ENCODE measurements at places on chromosomes 13 and 19.
A peak's percentile ranks its signal among the peaks of the same experiment; 100 is the strongest.

DNA sequence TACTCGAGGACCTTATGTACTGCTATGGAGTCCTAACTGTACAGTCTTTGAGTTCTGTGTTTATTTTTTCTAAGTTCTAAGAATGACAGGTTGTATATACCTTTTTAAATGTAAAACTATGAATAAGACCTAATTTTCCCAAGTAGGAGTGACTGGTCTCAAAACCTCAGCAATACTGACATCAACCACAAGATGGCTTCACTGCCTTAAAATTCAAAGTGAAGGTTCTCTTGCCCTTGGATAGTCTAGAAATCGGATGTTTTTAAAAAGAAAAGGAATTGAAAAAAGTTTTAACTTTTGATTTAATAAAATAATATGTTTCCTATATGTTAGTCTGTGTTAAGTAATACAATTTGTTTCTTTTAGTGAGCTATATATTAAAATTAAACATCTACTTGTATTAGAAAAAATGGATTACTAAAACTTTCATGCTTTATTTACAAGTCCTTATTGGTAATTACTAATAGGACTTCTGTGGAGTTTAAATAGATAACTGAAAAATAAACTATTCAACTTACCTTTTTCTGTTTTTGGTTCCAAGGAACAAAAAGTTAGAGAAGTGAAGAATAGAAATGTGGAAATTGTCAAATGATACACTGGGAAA lies 52.0 kb downstream of the TDRD3 start:
- peak; percentile 25 for DNase-seq

DNA sequence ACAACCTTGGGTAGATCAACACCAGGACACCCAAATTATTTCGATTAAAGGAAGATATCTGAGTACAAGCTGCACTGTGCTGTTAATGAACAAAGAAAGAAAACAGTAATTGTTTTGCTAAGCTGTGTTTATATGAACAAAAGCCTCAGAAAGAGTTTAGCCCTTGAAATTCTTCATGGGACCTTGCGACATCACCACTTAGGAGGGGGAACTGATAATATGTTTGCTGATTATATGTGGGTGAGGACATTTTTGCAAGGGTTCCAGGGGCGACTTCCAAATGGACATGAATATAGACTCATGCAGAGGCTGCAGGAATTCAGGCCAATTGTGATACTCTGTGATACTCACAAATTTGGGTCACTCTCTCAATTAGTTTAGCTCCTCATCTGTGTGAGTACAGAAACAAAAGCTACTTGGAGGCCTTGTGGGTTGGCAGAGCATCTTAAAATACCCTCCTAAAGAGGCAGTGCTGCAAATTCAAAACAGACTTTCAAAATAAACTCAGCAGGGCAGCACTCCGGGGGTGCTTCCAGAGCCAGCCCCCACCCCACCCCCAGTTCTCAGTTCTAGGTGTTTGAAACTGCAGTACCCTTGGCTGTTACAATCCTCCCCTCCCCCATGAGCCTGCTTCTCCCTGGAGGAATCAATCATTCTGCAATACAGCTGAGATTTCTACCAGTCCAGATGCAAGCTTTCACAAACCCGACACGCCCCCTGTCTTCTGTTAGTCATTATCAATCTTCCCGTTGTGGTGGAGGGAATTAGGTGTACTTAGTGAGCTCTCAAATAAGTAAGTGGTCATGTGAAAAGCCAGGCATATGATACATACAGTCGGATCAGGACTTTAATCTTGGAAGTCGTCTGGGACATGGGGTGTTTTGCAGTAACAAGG lies 97.0 kb upstream of the MBNL2 start:
- DNase-seq = no peak

DNA sequence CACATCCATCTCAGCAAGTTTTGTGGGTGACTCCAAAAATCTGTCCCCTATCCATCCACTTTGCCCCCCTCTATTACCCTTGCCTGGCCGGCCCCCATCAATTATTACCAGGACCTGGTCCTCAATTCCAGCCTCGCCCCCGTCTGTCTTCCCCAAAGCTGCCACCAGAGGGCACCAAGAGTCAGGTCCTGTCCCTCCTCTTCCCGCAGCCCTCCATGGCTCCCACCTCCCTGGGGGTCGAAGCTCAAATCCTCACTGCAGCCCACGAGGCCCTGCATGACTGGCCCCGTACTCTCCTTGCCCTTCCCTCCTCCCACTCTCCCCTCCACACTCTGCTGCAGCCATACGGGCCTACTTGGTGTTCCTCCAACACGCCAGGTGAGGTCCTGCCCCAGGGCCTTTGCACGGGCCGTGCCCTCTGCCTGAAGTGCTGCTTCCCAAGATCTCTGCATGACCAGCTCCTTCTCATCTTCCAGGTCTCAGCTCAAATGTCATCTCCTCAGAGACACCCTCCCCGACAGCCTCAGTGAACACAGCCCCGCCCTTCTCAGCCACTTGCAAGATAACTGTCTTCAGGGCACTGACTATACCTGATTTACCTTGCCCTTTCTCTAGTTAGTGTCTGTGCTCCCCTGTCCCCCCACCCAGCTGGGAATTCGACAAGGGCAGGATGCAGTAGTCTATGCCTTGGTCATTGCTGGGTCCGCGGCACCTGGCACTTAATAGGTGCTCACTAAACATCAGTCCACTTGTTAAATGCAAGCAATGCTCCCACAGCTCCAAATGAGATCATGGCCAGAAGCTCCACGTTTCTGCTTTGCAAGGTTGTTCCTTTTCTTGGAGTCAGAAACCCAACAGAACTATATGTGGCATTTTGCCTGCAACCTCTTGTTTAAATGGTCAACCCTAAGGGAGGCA lies 16.8 kb upstream of the SEMA6B start:
- DNase-seq = peak; percentile 62

GRCh38 chr13:49218493-49219051 lies 1.6 kb upstream of the MLNR start:
- DNase-seq = no peak

GRCh38 chr19:339262-339887 lies 5.2 kb downstream of the MIER2 start:
- DNase-seq = no peak

DNA sequence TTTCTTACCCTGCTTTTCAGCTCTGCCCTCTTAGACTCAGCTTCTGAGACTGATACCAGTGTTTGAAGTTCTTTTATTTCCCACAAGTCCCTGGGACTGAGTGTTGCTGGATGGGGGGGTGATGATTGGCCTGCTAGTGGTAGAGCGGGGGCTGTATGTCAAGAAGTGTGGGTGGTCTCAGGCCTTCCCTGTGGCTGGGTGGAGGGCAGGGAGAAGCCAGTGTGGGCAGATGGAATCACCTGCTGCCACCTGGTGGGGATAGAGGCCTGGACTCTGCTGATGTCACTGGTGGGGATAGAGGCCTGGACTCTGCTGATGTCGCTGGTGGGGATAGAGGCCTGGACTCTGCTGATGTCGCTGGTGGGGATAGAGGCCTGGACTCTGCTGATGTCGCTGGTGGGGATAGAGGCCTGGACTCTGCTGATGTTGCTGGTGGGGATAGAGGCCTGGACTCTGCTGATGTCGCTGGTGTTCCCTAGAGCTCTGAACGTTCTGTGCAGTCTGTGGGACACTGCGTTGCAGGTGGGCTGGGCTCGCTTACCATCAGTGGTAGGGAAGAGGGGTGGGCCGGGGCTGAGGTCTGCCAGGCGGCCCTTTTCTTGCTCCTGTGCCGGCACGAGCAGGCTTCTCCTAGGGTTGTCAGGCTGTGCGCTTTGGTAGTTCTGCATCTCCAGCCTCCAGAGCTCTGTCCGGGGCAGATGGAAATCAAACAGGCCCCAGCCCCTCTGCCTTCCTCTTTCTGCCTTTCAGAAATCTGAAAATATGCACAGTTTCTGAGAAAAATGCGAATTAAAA lies 101.3 kb downstream of the ARHGEF7 start:
- no peak for DNase-seq

GRCh38 chr13:79749566-79749965 lies 268.6 kb downstream of the NDFIP2 start:
- DNase-seq = no peak

DNA sequence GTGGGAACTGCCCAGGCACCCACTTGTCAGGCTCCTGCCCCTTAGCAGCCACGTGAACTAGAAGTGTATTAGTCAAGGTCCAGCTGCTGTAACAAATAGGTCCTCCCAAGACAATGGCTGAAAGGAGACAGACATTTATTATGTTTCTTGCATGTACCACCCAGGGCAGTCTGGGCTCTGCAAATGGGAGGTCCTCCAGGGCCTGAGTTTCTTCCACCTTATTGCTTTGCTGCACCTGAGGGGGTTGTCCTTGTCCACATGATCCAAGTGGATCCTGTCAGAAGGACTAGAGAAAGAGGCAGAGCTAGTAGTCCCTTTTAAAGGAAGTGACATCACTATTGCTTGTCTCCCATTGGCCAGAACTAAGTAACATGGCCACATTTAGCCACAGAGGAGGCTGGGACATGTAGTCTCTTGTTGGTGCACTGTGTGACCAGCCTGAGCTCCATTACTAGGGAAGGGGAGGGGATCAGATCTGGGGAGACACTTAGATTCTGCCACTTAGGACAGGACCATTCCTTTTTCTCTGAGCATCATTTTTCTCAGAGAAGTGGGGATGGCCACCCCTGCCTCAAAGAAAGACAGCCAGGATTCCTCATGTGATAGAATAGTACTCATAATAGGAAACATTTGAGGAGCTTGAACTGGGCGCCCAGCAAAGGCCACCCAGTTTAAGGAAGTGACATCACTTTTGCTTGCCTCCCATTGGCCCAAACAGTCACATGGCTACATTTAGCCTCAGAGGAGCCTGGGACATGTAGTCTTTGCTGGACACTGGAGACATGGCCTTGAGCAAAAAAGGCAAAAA lies 15.1 kb downstream of the CC2D1A start:
- DNase-seq = peak; percentile 50

DNA sequence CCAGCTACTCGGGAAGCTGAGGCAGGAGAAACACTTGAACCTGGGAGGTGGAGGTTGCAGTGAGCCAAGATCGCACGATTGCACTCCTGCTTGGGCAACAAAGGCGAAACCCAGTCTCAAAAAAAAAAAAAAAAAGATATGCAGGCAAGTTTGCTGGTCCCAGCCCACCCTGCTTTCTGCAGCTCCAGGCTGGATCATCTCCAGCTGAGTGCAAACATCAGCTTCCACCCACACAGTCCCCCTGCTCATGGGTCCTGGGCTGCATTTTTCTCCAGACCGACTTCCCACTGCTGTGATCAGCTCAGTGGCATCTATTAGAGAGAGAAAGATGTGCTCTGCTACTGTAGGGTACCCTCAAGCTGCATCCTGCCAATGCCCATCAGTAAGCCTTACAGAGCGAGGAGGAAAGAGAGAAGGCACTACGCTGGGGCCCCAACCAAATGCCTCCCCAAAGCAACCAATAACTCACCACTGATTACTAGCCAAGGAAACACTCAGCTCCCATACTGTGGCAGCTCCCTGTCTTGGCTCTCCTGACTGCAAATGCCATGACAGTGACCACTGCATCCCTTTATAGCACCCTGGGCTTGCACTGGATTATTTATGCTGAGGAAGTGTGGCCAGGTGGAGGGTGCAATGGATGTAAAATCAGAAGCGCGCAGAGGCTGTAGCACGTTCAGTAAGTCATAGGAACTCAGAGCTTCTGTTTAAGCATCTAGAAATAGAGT lies 170.9 kb upstream of the ZNF507 start:
- no peak for DNase-seq

DNA sequence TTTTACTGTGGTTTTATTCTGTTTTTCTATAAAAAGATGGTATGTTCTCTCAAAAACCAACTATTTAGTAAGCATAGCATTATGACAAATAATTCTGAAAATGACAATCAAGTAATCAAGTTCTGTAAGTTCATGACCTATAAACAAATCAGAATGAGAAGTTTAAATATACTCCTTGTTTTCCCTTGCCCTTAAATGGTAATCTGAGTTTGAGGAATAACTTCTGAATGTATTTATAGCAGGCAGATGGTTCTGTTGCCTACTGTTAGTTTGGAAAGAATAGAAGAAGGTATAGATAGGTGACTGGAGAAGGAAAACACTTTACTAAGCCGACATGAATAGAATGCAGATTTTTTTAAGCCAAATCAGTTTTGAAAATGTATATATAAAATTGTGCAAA lies 63.9 kb downstream of the POSTN start:
- no peak for DNase-seq

- DNase-seq = no peak
Measured at GRCh38 chr13:91491980-91492379, 93.6 kb downstream of the GPC5 start.

DNA sequence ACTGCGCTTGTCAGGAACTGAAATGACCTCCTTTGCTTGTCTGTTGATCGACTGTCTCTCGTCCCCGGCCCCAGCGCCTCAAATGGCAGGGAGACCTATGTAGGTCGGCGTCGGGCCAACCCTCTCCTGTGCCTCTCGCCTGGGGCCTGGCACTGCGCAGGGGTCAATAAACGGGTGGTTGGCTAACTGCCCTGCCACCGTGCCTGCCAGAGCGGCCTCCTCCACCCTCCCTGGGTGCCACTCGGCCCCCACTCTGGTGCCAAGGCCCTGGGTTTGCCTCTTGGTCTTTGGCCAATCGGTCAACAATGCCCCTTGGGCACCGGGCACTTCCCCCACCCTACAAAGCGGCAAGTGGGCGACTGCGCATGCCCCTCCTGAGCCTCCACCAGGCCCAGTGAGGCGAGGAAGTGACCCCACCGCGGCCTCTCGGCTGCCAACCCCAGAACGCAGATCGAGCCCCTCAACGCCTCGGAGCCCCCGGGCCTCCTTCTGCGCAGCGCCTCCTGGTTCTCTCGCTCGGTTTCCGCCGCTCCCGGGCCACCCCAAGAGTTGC lies 1.1 kb downstream of the KEAP1 start:
- peak; percentile 90 for DNase-seq

DNA sequence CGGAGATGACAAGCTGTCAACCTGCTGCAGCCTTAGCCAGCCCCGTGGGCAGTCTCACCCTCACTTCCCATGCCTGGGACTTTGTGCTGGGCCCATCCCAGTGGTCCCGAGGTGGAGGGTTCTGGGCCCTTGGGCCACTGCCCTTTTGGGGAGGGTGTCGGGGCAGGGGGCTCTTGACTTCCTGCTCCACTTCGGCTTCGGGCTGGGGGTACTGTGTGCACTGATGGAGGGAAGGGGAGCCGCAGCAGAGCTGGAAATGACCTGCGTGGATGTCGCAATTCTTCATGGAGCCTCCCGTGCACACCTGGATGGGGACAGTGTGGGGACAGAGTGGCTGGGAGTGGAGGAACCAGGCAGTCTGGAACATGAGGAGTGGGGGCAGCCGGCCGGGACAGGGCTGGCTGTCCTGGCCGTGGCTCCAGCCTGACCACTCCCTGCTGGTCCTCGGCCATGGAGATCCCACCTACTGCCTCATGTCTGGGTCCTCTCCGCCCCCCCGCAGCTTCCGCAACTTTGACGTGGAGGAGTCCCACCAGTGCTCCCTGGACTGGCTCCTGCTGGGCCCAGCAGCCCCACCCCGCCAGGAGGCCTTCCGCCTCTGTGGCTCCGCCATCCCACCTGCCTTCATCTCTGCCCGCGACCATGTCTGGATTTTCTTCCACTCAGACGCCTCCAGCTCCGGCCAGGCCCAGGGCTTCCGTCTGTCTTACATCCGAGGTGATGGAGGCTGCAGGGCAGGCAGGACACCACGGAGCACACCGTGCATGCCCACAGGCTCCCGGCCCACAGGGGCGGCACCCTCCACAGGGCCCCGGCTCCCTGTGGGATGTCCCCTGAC lies 10.2 kb downstream of the LRP3 start:
- DNase-seq = no peak

- DNase-seq = peak; percentile 59
Measured at GRCh38 chr19:1445932-1446712, 3.8 kb upstream of the APC2 start.

- DNase-seq = no peak
Measured at GRCh38 chr19:39078436-39079200, 5.5 kb upstream of the ACP7 start.

- DNase-seq = no peak
Measured at GRCh38 chr13:32914686-32915085, 101.5 kb upstream of the KL start.

GRCh38 chr13:104875038-104875754 lies 1660.3 kb downstream of the EFNB2 start:
- no peak for DNase-seq

All from RPMI8226 (cell line).